ENCODE measurements at places on chromosomes 7 and 10.
A peak's percentile ranks its signal among the peaks of the same experiment; 100 is the strongest.

GRCh38 chr7:37262181-37262580 lies 186.5 kb downstream of the ELMO1 start:
- no peak for DNase-seq

- no peak for DNase-seq
Observed at GRCh38 chr10:63713191-63714144, 192.3 kb downstream of the REEP3 start.

DNA sequence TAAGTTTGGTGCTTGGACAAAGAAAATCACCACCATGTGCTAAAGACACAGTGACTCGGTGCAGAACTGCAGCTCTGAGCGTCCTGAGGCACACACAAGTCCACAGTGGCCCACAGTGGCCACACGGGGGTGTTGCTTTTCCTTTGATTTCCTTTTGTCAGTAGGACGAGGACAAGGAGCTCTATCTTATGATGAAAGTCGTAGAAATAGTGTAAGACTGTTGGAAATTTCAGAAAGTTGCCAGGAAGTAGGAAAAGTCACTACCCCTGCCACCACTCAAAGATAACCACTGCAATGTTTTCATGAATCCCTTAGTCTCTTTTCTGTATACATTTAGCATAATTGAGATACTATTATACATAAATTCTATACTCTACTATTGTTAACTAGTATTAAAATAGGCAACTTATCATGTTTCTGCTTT lies 146.0 kb downstream of the TNS3 start:
- DNase-seq: no peak

- no peak for DNase-seq
Observed at GRCh38 chr7:156669035-156669828, 28.7 kb downstream of the RNF32 start.

DNA sequence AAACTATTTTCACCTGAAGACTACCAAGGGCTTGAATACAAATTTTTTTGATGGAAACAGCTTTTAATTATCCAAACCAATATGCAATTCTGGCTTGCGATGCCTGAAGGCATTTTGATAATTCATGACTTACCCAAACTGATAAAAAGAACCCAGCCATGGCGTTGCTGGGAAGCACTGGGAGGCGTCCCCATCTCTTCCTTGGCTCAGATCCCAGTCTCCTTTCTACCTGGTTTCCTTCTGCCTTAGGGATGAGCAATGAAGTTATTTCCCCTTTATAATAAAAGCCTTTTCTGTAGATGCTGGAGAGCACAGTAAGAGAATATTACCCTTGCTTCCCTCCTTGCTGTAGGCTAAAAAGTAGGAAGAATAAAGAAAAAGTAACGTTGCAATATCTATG lies 129.1 kb upstream of the ANK3 start:
- no peak for DNase-seq

- DNase-seq: no peak
Observed at GRCh38 chr10:32298075-32298812, 48.7 kb downstream of the EPC1 start.

GRCh38 chr7:84714765-84715164 lies 472.1 kb downstream of the SEMA3D start:
- no peak for DNase-seq

DNA sequence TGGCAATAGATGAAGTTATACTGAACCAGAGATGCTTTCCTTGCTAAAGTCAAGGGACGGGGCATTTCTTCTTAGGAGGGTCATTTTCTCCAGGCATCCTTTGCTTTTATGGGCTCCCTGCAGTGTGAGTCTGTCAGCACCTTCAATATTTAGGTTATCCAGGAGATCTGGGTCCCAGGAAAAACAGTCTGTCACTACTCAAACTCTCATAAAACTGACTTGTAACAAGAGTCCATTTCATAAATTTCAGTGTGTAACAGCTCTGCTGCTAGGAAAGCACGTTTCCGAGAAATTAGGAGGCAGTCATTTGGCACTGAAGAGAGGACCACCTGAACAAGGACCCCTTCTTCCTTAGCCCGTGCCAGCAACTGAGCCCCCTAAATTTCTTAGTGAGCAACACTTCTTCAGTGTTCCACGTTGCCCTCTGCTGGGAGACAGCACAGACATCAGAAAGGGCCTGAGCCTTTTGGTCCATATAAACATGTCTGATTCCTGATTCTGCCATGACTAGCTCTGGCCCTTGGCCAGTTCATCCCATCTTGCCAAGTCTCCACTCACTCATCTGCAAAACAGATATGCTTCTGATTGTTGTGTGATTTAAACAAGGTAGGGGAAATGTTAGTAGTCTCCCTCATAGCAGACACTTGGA lies 7.2 kb downstream of the GCC1 start:
- DNase-seq: no peak

- DNase-seq: no peak
Observed at GRCh38 chr10:111035542-111035941, 41.3 kb upstream of the ADRA2A start.

DNA sequence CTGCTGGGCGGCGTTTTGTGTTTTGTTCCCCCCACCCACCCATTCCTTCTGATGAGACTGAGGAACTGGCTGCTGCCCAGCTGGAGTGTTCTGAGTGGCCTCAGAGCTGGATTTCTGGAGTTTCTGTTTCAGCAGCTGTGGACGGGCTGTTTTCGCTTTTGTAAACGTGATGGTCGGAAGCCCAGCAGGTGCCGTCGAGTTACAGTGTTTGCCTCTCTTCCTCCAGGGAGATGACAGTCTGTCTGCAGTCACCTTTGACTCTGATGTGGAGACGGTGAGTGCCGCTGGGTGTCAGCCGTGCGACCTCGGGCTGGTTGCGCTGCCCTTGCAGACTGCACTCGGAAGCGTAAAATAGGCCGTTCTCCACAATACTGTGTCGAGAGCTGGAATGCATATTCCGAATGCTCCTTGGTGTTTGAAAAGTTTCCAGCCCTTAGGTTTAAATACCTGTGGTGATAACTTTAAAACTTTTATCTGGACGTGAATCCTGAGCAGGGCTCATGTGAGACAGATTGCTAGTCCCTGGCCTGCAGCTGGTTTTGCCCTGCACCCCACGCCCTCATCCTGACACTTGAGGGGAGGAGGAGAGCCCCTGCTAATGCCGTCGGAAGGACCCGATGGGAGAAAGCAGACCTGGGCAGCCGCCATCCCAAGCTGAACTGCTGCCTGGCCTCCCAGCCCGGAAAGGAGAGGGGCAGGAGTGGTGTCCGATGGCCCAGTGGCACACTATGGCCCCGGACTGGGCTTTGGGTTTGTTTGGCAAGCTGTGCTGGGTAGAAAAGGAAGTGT lies 8.3 kb downstream of the IQCE start:
- peak; percentile 44 for DNase-seq

GRCh38 chr7:99229234-99229633 lies 21.3 kb upstream of the KPNA7 start:
- DNase-seq: no peak

- no peak for DNase-seq
Observed at GRCh38 chr7:45257284-45257683, 99.7 kb downstream of the RAMP3 start.

DNA sequence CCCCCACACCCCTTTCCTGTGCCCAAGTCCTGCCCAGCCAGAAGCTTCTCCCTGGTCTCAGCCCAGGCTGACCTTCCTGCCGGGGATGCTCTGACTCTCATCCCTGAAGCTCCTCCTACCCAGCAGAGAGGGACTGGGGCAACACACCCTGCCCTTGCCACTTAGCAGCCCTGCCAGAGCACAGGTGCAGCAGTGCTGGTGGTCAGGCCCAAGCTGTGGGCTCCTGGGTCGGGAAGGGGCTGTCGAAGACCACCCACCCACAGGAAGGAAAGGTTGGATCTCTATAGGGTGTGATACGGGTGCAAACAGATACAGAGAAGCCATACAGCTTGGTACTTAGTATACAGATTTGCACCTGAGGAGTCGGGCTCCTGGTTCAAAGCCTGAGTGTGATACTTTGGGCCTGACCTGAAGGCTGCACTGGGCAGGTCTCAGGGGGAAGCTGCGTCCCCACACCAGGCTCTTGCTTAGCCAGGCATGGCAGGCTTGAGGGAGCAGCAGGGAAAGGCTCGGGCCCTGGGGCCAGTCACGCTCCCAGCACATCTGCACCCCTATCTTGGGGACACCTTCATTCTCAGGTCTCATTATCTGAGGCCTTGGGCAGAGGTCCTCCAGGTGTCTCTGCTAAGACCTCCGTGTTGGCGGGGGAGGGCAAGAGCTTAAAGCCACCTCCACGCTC lies 47.3 kb downstream of the TCERG1L start:
- DNase-seq: no peak

- DNase-seq: no peak
Observed at GRCh38 chr7:107224374-107225223, 55.8 kb downstream of the HBP1 start.

- no peak for DNase-seq
Observed at GRCh38 chr10:131033166-131034085, 278.1 kb downstream of the TCERG1L start.

GRCh38 chr7:78769481-78770101 lies 683.9 kb downstream of the MAGI2 start:
- no peak for DNase-seq

- DNase-seq: no peak
Observed at GRCh38 chr10:103671126-103671895, 177.8 kb downstream of the NEURL1 start.

DNA sequence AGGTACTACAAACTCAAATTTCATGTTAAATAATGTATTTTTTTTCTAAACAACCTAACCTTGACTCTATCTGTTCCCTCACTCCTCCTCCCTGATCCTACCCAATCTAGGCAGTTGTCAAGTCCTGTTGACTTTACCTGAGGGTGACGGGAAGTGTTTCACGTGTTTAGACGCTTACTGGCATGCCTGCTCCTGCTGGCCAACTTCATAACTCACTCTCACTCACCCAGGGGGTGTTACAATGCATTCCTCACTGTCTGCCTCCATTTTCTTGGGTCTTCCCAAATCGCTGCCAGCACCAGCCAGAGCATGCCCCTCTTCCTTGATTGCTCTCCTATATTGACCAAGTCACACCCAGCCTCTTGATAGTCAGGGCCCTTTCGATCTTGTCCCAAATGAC lies 28.3 kb downstream of the CRCP start:
- DNase-seq: no peak

DNA sequence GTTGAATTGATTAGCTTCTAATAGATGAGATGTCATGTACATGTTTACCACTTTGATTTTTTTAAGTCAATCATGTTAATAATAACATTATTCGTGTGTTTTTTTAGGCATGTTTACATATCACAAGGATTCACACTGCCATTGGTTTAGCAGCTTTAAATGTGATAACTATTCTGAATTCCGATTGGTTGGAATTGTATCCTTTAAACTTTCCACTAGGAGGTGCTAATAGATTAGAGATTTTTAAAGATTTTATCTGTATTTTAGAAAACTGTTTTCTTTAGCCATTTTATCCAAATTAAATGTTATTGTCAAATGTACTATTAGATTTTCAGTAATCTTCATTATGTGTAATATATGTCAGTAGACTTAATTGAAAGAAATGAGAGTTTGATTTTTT lies 83.2 kb downstream of the HECTD2 start:
- no peak for DNase-seq

GRCh38 chr7:106190589-106191330 lies 78.6 kb upstream of the SYPL1 start:
- DNase-seq: no peak

- no peak for DNase-seq
Observed at GRCh38 chr7:152333134-152333533, 102.7 kb downstream of the KMT2C start.

DNA sequence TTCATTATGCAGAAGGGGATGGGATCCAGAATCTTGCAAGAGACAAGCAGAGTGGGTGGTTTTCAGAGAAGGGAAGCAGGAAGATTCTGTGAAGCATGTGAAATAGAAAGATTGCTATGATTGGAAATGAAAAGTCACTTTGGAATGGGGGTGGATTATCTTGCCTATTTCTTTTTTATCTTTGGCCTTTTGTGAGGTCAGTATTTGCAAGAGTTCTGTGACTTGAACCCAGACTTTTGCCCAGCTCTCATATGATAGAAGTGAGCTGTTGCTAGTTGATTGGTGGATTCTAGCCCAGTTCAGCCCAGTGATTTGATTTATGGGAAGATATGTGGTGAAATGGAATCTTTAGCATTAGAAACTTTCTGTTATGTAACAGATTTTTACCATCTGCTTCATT lies 17.1 kb downstream of the ENTPD7 start:
- DNase-seq: no peak

DNA sequence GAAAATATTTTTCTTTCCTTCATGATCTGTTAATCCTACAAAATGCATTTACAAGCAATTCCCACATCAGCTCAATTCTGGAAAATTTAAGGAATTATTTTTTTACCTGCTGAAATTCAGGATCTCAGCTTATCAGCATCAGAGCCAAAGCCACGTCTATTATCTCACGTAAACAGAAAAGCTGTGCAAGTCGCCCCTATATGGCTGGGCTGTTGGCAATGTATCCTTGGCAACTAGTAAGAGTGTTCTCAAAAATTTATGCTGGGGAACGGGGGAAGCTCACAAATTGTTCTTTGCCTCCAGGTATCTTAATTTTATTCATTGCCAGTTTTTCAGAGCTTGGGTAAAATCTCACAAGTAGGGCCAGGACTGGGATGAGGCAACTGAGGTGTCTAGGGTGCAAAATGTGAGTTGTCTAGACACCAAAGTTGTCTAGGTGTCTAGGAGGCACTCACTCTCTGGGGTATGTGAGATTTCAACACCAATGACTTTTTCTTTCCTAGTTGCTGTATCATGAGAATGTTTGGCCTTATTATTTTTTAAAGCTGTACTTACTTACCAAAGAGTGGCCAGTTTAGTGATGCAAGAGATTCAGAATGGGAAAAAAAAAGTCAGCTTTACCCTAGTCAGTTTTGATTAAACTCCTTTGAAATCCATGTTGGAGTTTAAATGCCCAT lies 5.1 kb downstream of the GSTO2 start:
- DNase-seq: no peak

DNA sequence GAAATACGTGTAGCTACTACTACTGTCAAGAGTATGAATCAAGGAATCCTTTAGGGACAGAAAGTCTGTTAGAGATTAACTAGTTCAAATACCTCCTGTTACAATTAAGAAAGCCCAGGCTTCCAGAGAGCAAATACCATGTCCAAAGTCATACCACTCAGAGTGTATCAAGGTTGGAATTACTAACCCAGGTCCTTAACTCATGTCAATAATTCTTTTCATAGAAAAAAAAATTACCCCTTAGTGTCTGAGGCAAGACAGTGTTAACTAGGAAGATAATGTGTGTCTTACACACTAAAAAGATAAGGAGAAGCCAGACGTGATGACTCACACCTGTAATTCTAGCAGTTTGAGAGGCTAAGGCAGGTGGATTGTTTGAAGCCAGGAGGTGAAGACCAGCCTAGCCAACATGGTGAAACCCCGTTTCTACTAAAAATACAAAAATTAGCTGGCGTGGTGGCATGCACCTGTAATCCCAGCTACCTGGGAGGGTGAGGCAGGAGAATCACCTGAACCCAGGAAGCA lies 423.4 kb downstream of the SORCS1 start:
- DNase-seq: no peak

GRCh38 chr7:114678116-114678515 lies 243.8 kb upstream of the MDFIC start:
- DNase-seq: no peak

- DNase-seq: no peak
Observed at GRCh38 chr7:111312966-111313365, 222.0 kb downstream of the LRRN3 start.

GRCh38 chr7:110522761-110523200 lies 568.1 kb upstream of the LRRN3 start:
- DNase-seq: no peak
